ENCODE measurements at places on chromosomes 1 and 21. TPM values are rescaled to one million over a fixed set of nuclear protein-coding genes. Genes with fewer than 3 reads are reported as not detected.

The FAM72D gene
- total RNA-seq, result 0.26 TPM

The MXRA8 gene
- total RNA-seq, result 397 TPM

The CD5L gene
- not detected for total RNA-seq

The OR2T2 gene
- total RNA-seq, result not detected

The FTCD gene
- 1.3 TPM for total RNA-seq

The CFHR5 gene
- not detected for total RNA-seq

The PPM1J gene
- 1.0 TPM for total RNA-seq

The MYBPH gene
- 0.17 TPM for total RNA-seq

The NT5C1A gene
- total RNA-seq, result not detected

The HTR1D gene
- not detected for total RNA-seq

The FCRL6 gene
- total RNA-seq, result not detected

The CELA3A gene
- total RNA-seq, result not detected

The PHLDA3 gene
- 141 TPM for total RNA-seq

The SNX7 gene
- total RNA-seq, result 39.0 TPM

The UCK2 gene
- 95.1 TPM for total RNA-seq

The ADIPOR1 gene
- 62.4 TPM for total RNA-seq

The F13B gene
- total RNA-seq, result not detected

The SMIM11 gene
- 11.8 TPM for total RNA-seq

The CFHR3 gene
- total RNA-seq, result 0.26 TPM

The THEM5 gene
- not detected for total RNA-seq

The DEPDC1 gene
- total RNA-seq, result 8.8 TPM

The FMN2 gene
- 1.5 TPM for total RNA-seq

The GOLPH3L gene
- total RNA-seq, result 10.3 TPM

The RIMS3 gene
- total RNA-seq, result 0.33 TPM

The ZBTB40 gene
- total RNA-seq, result 12.4 TPM

The MAGI3 gene
- total RNA-seq, result 9.2 TPM

The TTC24 gene
- total RNA-seq, result not detected

The OR10Z1 gene
- under 0.01 TPM for total RNA-seq

The PM20D1 gene
- total RNA-seq, result not detected

The ZNF362 gene
- 3.8 TPM for total RNA-seq

The PLEKHN1 gene
- under 0.01 TPM for total RNA-seq

The EFNA1 gene
- total RNA-seq, result not detected

The FCRL4 gene
- total RNA-seq, result not detected

The LHX8 gene
- not detected for total RNA-seq

The SH2D1B gene
- not detected for total RNA-seq

The DMRTA2 gene
- total RNA-seq, result not detected

The AMPD1 gene
- not detected for total RNA-seq

The NHLH1 gene
- not detected for total RNA-seq

The DPT gene
- 4.1 TPM for total RNA-seq

The CFHR2 gene
- not detected for total RNA-seq

The POU2F1 gene
- 3.6 TPM for total RNA-seq

The KRTAP6-3 gene
- not detected for total RNA-seq

The HPCAL4 gene
- total RNA-seq, result not detected

The ARID4B gene
- 42.4 TPM for total RNA-seq

The GPR37L1 gene
- not detected for total RNA-seq

The PLPPR4 gene
- total RNA-seq, result 1.3 TPM

The FCRLA gene
- 0.17 TPM for total RNA-seq

The UBXN10 gene
- 0.33 TPM for total RNA-seq

The AMY2A gene
- not detected for total RNA-seq

The S100A3 gene
- total RNA-seq, result 1.8 TPM

The TTC39A gene
- 0.51 TPM for total RNA-seq

The IFFO2 gene
- total RNA-seq, result 5.8 TPM

The LRRC71 gene
- not detected for total RNA-seq

The FALEC gene
- 1.0 TPM for total RNA-seq

The CTTNBP2NL gene
- total RNA-seq, result 11.0 TPM

The DYNLT5 gene
- under 0.01 TPM for total RNA-seq

The PROK1 gene
- total RNA-seq, result not detected

The DSCAM gene
- not detected for total RNA-seq

The FH gene
- 102 TPM for total RNA-seq

Data from fibroblast of lung (primary cell).